ENCODE measurements at places on chromosomes 12 and 14.

DNA sequence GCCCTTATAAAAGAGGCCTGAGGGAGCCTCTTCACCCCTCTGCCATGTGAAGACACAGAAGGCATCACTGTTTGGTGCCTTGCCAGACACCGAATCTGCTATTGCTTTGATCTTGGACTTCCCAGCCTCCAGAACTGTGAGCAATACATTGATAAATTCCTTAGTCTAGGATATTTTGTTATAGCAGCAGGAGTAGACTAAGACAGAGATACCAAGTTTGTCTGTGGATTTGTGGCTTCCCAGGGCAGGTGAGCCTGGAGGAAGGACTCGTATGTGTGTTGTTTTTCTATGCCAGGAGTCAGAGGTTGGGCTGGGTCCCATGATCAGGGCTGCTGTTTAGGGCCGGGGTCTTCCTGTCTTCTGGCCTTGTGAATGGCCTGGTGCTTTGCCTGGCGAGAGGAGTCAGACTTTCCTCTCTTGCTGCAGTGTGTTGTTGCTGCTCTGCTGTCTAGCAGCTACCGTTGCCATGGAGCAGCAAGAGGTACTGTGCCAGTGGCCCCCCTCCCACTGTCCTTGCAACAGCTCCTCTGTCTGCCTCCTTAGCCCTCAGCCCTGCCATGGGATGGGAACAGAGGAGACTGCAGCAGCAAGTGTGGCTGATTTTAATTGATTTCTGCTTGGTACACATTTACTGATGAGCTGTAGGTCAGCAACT, 111.2 kb downstream of the CHST11 start:
- no peak for DNase-seq

GRCh38 chr12:104294927-104295668, 8.4 kb upstream of the EID3 start:
- DNase-seq = no peak

- no peak for DNase-seq
These were observed 4.0 kb upstream of the TESPA1 start for GRCh38 chr12:54988402-54989054.

DNA sequence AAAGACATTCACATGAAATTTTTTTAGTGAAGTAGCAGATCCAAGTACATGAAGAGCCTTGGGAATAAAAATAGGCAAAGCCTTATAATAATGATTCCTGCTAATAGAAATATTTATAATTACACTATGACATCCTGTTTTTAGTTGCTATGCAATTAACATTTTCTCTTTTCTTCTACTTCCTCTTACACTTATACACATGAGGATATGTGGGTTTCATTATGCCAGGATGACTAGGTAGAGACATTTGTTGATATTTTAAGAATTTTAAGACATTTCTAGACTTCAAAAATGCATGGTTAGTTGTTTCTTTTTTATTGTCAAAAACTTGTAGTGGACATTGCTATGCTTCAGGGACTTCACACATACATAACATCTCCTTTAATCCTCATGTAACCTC, 326.8 kb downstream of the SYT1 start:
- no peak for DNase-seq
